ENCODE measurements at places on chromosomes 7 and 10. TPM values are rescaled to one million over a fixed set of nuclear protein-coding genes. Genes with fewer than 3 reads are reported as not detected.

The ASB10 gene
- polyA plus RNA-seq, result not detected

The ZCCHC24 gene
- polyA plus RNA-seq, result 19.8 TPM

The PDE1C gene
- 4.6 TPM for polyA plus RNA-seq

The DUSP5 gene
- polyA plus RNA-seq, result 9.2 TPM

The CACNA2D1 gene
- polyA plus RNA-seq, result 33.9 TPM

The ASAH2 gene
- polyA plus RNA-seq, result 6.8 TPM

The LRRC17 gene
- 73.0 TPM for polyA plus RNA-seq

The CLCN1 gene
- 0.35 TPM for polyA plus RNA-seq

The TTYH3 gene
- 84.3 TPM for polyA plus RNA-seq

The FAM20C gene
- polyA plus RNA-seq, result 68.5 TPM

The ICA1 gene
- 38.2 TPM for polyA plus RNA-seq

The FAM25G gene
- 0.57 TPM for polyA plus RNA-seq

The SCIN gene
- 112 TPM for polyA plus RNA-seq

The CPA4 gene
- polyA plus RNA-seq, result 0.55 TPM

The ZNF746 gene
- polyA plus RNA-seq, result 14.3 TPM

The CLIP2 gene
- 22.3 TPM for polyA plus RNA-seq

The PNLIPRP3 gene
- not detected for polyA plus RNA-seq

The GPR15LG gene
- polyA plus RNA-seq, result 0.52 TPM

The PSMG3 gene
- polyA plus RNA-seq, result 31.5 TPM

The TRRAP gene
- 48.7 TPM for polyA plus RNA-seq

The OPALIN gene
- not detected for polyA plus RNA-seq

The TET1 gene
- 12.7 TPM for polyA plus RNA-seq

The HOXA3 gene
- 47.9 TPM for polyA plus RNA-seq

The GARIN1A gene
- polyA plus RNA-seq, result 4.2 TPM

The MINPP1 gene
- 42.6 TPM for polyA plus RNA-seq

The SUN3 gene
- 0.17 TPM for polyA plus RNA-seq

The RBP4 gene
- polyA plus RNA-seq, result 1.00 TPM

The DHX32 gene
- polyA plus RNA-seq, result 28.3 TPM

The LRRC4 gene
- polyA plus RNA-seq, result 5.8 TPM

The INSYN2A gene
- 2.6 TPM for polyA plus RNA-seq

The DGKI gene
- polyA plus RNA-seq, result 1.6 TPM

The TNKS2 gene
- 69.3 TPM for polyA plus RNA-seq

The SFMBT2 gene
- 9.3 TPM for polyA plus RNA-seq

The PLEKHS1 gene
- polyA plus RNA-seq, result 0.38 TPM

The BICC1 gene
- polyA plus RNA-seq, result 98.1 TPM

The PCDH15 gene
- polyA plus RNA-seq, result 11.9 TPM

The TUBB8 gene
- 1.1 TPM for polyA plus RNA-seq

Data from left kidney (tissue), 8 donors.